Type B pancreatic cell (in vitro differentiated cells): ENCODE measurements at places on chromosomes 2 and 18. TPM values are rescaled to one million over a fixed set of nuclear protein-coding genes. Genes with fewer than 3 reads are reported as not detected.

- no peaks in the 10 kb centered on the region for H3K36me3 ChIP-seq
- no peak overlapping the region for H3K4me3 ChIP-seq
- H3K27me3 ChIP-seq: no peaks in the 10 kb centered on the region
- no peak overlapping the region for H3K27ac ChIP-seq
- peaks cover 5% of the 10 kb centered on the region for H3K4me1 ChIP-seq
These were observed 119.0 kb downstream of the BCL2L11 start for GRCh38 chr2:111239581-111240249.

Gene SLC19A3
- total RNA-seq: 6.4 and 20.5 TPM in 2 replicates

Gene BCL2L11
- total RNA-seq: 28.7 and 29.2 TPM in 2 replicates

Gene SEC11C
- total RNA-seq: 70.5 and 101 TPM in 2 replicates

Gene PLGLB1
- total RNA-seq: 1.5 and 6.4 TPM in 2 replicates

Gene ANKRD29
- total RNA-seq: 2.4 and 3.5 TPM in 2 replicates

DNA sequence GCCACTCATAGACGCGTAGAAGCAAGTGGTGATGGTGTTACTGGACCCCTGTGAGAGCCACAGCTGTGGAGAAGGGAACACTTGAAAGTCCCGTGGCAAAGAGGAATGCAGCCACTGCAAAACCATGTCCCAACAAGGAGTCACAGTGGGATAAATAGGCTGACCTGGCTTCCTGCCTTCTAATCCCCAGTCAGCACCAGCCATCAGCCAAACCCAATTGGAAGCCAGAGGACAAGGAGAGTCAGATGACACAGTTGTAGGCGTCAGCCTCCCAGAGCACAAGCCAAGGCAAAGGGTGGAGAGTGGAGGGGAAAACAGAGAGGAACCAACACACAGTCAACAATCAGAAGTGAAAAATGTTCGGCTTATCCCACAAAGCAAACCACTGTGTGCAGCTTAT, 5.5 kb upstream of the CYBRD1 start:
- no peak for DNase-seq
- no peaks in the 10 kb centered on the region for H3K36me3 ChIP-seq
- no peak overlapping the region for H3K4me3 ChIP-seq
- H3K27me3 ChIP-seq: peaks cover 31% of the 10 kb centered on the region
- H3K4me1 ChIP-seq: peaks cover 3% of the 10 kb centered on the region
- no peak overlapping the region for H3K27ac ChIP-seq

Gene FAM228A
- total RNA-seq: not detected in 2 replicates

GRCh38 chr2:175251425-175252041, 70.0 kb upstream of the ATP5MC3 start:
- H3K4me1 ChIP-seq: peaks cover 4% of the 10 kb centered on the region
- DNase-seq: no peak
- peaks cover 31% of the 10 kb centered on the region for H3K27me3 ChIP-seq

Gene BOLL
- not detected in 2 replicates for total RNA-seq

Gene C2orf66
- 0.29 TPM in 1 of 2 replicates, not detected in the other for total RNA-seq

GRCh38 chr2:2849464-2850217, 518.6 kb upstream of the MYT1L start:
- peaks cover 7% of the 10 kb centered on the region for H3K4me1 ChIP-seq
- H3K36me3 ChIP-seq: no peaks in the 10 kb centered on the region
- H3K27ac ChIP-seq: no peak overlapping the region
- DNase-seq: no peak

DNA sequence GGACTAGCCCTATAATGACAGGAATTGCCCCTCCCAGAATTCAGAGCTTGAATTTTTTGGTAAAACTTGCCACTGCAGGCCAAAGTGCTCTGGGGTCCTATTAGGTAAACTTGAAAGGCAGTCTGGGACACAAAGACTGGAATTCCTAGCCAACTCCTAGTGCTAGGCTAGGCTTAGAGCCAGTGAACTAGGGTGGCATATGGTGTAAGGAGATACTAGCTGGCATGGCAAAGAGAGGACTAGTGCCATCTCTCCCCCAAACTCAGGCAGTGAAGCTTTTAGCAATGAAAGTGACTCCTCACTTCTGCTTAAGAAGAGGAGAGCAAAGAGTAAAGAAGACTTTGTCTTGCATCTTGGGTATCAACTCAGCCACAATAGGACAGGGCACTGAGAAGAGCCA, 410.5 kb upstream of the CNTNAP5 start:
- H3K27me3 ChIP-seq: no peaks in the 10 kb centered on the region
- no peaks in the 10 kb centered on the region for H3K36me3 ChIP-seq
- H3K27ac ChIP-seq: no peak overlapping the region
- no peak for DNase-seq
- H3K4me3 ChIP-seq: no peak overlapping the region

DNA sequence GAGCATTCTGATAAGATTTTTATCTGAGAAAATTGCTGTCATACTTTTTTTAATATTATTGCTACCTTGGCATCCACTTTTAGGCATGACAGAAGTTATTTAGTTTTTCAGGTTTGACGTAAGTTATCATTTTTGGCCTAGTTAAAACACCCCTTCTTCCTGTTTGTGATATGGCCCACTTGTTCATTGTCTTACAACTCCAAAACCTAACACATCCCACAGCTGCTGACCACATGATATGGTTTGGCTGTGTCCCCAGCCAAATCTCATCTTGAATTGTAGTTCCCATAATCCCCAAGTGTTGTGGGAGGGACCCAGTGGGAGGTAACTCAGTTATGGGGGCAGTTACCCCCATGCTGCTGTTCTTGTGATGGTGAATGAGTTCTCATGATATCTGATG, 388.1 kb downstream of the SLC4A3 start:
- no peak for DNase-seq
- H3K4me3 ChIP-seq: no peak overlapping the region
- H3K27me3 ChIP-seq: no peaks in the 10 kb centered on the region
- no peaks in the 10 kb centered on the region for H3K36me3 ChIP-seq
- no peak overlapping the region for H3K27ac ChIP-seq

DNA sequence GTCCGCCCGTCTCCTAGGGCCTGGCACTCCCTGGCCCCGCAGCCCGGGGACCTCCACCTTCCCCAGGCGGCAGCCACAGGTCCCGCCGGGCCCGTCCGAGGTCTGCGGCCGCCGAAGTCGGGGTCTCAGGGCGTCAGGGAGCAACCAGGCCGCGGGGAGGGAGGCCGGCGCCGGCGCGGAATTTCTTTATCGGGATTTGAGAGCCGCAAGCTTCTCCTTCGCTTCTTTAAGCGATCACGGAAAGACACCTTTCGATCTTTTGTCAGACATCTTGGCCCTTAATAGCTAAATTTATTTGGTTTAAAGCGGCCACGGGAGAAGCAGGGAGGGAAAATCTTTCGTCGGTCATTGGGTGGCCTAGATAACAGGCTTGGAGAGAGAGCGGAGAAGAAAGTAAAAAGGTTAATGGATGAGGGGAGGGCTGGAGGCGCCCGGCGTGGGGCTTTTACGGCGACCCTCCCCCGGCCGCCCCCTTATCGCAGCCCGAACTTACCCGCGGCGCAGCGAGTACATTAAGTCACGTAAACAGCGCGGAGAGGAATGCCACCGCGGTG, 4.3 kb upstream of the GATA6 start:
- H3K4me1 ChIP-seq: peaks cover 8% of the 10 kb centered on the region
- DNase-seq: no peak
- H3K4me3 ChIP-seq: peak overlapping the region; percentile 90
- H3K27ac ChIP-seq: peak overlapping the region; percentile 83
- H3K27me3 ChIP-seq: peaks cover 88% of the 10 kb centered on the region

GRCh38 chr2:159714247-159714930, 2.1 kb downstream of the MARCHF7 start:
- no peak for DNase-seq
- peaks cover 29% of the 10 kb centered on the region for H3K36me3 ChIP-seq
- no peaks in the 10 kb centered on the region for H3K27me3 ChIP-seq

DNA sequence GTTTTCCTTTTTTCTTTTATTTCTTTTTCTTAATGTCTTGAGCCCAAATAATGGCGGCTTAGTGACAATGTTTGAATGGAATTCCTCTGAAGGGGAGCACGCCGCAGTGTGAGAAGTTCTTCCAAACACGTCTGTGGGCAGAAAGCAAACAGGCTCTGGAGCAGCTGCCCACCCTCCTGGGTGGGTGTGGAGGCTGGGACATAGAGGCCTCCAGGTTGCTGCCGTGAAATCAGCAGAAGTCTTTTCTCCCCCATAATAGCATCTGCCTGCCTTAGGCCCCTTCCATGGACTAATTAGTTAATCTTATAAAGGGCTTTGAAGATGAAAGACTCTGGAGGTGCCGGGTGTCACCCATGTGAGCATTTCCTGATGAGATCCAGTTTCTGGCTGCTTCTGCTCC, 213.9 kb downstream of the SH3RF3 start:
- H3K4me3 ChIP-seq: no peak overlapping the region
- no peak for DNase-seq
- H3K27ac ChIP-seq: no peak overlapping the region

Gene TUBA4B
- not detected in 2 replicates for total RNA-seq

DNA sequence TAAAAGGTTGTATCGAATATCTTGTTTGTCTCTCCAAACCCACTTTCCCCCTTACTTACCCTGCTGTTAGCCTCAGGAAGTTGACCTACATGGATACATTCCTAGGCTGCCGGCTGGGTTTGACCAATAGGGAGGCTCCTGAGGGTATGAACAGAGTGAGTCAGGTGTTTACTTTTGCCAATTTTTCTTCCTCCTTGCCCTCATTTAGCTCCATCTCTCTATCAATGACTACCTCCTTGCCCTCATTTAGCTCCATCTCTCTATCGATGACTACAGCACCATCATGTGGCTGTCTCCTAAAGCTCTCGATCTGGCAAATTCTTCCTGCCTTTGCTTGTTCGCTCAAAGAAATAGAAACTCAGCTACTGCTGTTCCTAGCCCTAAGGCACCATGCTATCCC, 571.9 kb upstream of the CRIM1 start:
- H3K27me3 ChIP-seq: no peaks in the 10 kb centered on the region
- DNase-seq: no peak
- H3K4me1 ChIP-seq: no peaks in the 10 kb centered on the region
- no peak overlapping the region for H3K27ac ChIP-seq

DNA sequence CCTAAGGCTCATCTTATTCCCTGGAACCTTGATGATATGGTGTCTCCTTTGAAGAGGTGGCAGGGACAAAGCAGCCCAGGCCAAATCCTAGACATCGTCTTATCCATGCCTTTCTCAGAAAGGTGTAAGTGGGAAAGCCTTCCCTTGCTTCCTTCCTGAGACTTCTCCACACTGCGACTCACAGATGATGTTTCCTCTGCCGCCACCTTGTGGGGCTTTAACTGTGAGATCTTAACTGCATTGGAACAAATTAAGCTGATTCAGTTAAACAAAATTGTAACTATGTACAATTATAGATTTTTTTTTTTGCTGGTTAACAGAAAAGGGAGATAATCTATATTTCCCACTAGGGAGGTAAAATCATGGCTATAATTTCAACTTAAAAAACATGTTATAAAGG, 10.0 kb upstream of the GCA start:
- no peaks in the 10 kb centered on the region for H3K4me1 ChIP-seq
- no peak overlapping the region for H3K27ac ChIP-seq
- no peak overlapping the region for H3K4me3 ChIP-seq
- no peaks in the 10 kb centered on the region for H3K27me3 ChIP-seq
- DNase-seq: no peak

DNA sequence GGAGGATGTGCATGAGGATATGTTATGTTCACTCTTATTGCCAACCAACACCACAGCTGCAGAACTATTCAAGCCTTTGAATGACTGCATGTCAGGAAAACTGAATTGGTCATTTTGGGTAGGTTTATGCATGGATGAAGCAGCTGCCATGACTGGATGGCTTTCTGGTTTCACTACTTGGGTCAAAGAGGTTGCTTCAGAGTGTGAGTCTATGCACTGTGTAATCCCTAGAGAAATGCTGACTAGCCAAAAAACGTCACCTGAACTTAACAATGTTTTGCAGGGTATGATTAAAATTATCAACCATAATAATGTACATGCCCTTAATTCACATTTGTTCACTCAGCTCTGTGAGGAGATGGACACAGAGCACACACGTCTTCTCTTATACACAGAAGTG, 206.7 kb upstream of the RBBP8 start:
- H3K4me3 ChIP-seq: no peak overlapping the region
- H3K27me3 ChIP-seq: no peaks in the 10 kb centered on the region
- H3K36me3 ChIP-seq: no peaks in the 10 kb centered on the region
- no peak for DNase-seq

GRCh38 chr18:10850216-10850615, 299.2 kb downstream of the PIEZO2 start:
- no peak overlapping the region for H3K27ac ChIP-seq
- H3K4me1 ChIP-seq: peaks cover 29% of the 10 kb centered on the region
- peaks cover 7% of the 10 kb centered on the region for H3K27me3 ChIP-seq
- peaks cover 12% of the 10 kb centered on the region for H3K36me3 ChIP-seq
- no peak for DNase-seq

DNA sequence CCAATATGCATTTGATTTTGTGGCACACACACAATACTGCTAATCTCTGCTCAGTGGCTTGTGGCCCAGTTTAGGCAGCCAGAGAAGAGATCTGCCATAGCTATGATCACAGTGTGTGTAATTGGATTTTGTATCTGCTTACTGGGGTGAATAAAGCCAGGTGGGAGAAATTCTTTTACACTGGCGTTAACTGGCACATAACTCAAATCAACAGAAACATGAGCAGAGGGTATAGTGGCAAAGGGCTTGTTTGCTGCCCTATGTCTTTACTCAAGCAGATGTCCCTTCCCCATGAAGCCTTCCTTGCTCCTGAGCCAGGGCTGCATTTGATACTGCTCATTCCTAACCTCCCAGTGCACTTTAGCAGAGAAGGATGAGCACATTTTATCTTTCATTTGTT, 28.5 kb downstream of the STON1 start:
- H3K4me1 ChIP-seq: peaks cover 13% of the 10 kb centered on the region
- peaks cover 4% of the 10 kb centered on the region for H3K36me3 ChIP-seq
- no peak for DNase-seq
- H3K27me3 ChIP-seq: no peaks in the 10 kb centered on the region
- no peak overlapping the region for H3K27ac ChIP-seq

GRCh38 chr2:193847991-193848390, 1653.3 kb upstream of the TMEFF2 start:
- no peak overlapping the region for H3K4me3 ChIP-seq
- H3K36me3 ChIP-seq: no peaks in the 10 kb centered on the region
- H3K4me1 ChIP-seq: peaks cover 4% of the 10 kb centered on the region
- H3K27me3 ChIP-seq: no peaks in the 10 kb centered on the region

Gene C2orf78
- total RNA-seq: not detected in 2 replicates

DNA sequence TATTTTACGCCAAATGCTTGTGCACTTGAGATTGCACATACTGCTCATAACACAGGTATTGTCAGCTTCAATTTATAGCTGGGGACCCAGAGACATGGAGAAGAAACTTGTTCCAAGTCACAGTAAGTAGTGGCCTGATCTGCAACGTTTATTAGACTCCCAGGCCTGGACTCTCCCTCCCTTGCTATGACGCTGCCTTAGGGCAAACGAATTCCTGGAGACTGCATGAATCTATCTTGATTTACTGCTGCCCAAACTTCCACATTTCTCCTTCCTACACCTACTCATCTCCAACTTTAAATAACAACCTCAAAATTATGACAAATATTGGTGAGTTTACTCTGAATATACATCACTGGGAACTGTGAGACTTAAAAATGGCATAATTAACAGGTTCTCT, 145.1 kb upstream of the CCDC195 start:
- H3K4me3 ChIP-seq: no peak overlapping the region
- H3K4me1 ChIP-seq: peaks cover 5% of the 10 kb centered on the region
- H3K36me3 ChIP-seq: no peaks in the 10 kb centered on the region

Gene ZBTB7C
- total RNA-seq: 13.0 and 40.9 TPM in 2 replicates
